ENCODE measurements at places on chromosomes 5 and 9. TPM values are rescaled to one million over a fixed set of nuclear protein-coding genes. Genes with fewer than 3 reads are reported as not detected.

The SPATA31A3 gene
- polyA plus RNA-seq = not detected

The NR6A1 gene
- polyA plus RNA-seq = not detected

The ANP32B gene
- 86.6 TPM for polyA plus RNA-seq

The CDH12 gene
- not detected for polyA plus RNA-seq

The ANXA2R gene
- polyA plus RNA-seq = 35.8 TPM

GRCh38 chr5:42059291-42059690 lies 134.2 kb downstream of the FBXO4 start:
- no peaks in the 10 kb centered on the region for H3K4me1 ChIP-seq
- no peaks in the 10 kb centered on the region for H3K36me3 ChIP-seq

DNA sequence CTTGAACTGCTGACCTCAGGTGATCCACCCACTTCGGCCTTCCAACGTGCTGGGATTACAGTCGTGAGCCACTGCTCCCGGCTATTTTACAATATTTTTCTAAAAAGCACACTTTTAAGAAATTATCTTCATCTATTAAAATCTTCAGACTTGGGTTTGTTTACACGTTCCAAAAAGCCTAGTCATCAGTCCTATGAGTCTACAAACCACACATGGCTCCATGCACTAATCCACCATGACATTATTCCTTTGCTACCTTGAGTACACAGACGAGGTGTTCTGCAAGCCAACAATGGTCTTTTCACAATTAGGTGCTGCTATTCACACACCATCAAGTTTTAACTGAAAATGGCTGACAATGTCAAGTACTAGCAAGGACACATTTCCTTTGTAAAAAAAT lies 41.0 kb downstream of the TRPM6 start:
- no peak for DNase-seq
- H3K36me3 ChIP-seq = no peaks in the 10 kb centered on the region
- H3K27me3 ChIP-seq = no peaks in the 10 kb centered on the region
- H3K4me1 ChIP-seq = no peaks in the 10 kb centered on the region
- H3K27ac ChIP-seq = no peak overlapping the region

GRCh38 chr5:160542281-160542680 lies 120.6 kb downstream of the PTTG1 start:
- DNase-seq = no peak
- H3K27me3 ChIP-seq = no peaks in the 10 kb centered on the region
- no peak overlapping the region for H3K27ac ChIP-seq
- H3K4me3 ChIP-seq = no peak overlapping the region
- no peaks in the 10 kb centered on the region for H3K4me1 ChIP-seq

DNA sequence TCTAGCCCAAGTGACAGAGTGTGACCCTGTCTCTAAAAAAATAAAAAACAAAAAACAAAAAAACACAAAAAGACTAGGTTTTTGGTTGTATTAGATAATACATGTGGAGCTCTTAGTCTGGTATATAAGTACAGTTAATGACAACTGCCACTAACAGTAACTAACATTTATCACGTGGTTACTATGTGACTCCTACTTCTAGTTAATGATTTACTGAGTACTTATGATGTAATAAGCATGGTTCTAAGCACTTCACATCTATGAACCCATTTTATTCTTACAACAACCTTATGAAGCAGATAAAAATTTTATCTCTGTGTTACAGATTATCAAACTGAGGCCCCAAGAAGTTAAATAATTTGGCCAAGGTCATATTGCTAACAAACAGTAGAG lies 6.1 kb upstream of the TMEFF1 start:
- H3K27me3 ChIP-seq = peaks cover 17% of the 10 kb centered on the region
- no peaks in the 10 kb centered on the region for H3K4me1 ChIP-seq
- no peak overlapping the region for H3K4me3 ChIP-seq
- no peak for DNase-seq

DNA sequence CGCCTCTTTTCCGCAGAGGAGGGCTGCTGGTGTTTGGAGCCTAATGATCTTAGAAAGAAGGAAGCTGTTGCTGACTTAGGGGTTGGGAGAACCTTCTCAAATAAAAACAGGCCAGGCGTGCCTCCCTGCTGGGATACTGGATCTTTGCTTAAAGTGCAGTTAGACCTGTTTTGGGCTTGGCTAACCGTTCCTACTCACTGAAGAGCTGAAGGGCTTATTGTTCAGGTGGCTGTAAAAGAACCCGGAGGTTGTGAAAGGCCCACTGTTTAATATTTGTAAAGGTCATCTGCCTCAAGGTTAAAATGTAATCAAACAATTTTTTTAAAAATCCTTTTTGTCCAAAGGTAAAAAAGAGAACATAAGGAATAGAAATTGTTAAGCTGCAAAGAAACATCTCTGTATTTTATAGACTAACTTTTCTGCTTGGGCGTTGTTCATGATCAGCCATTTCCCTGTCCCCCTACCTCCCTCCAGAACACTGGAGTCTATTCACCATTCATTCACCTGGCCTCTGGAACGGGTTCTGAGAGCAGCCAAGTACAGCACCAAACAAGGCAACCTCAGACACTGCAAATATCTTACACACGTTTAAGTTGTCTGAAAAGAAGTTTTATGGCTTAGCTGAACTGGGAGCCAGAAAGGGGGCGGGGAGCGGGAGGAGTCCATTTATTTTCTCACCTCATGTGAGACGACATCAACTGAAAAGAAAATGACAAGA lies 18.6 kb upstream of the MTMR12 start:
- no peak overlapping the region for H3K4me3 ChIP-seq
- no peak for DNase-seq
- H3K27me3 ChIP-seq = no peaks in the 10 kb centered on the region
- no peaks in the 10 kb centered on the region for H3K36me3 ChIP-seq
- H3K27ac ChIP-seq = no peak overlapping the region

GRCh38 chr9:26812217-26812616 lies 80.4 kb downstream of the CAAP1 start:
- no peaks in the 10 kb centered on the region for H3K4me1 ChIP-seq
- H3K27me3 ChIP-seq = peaks cover 4% of the 10 kb centered on the region
- H3K27ac ChIP-seq = no peak overlapping the region
- H3K4me3 ChIP-seq = no peak overlapping the region
- H3K36me3 ChIP-seq = no peaks in the 10 kb centered on the region

DNA sequence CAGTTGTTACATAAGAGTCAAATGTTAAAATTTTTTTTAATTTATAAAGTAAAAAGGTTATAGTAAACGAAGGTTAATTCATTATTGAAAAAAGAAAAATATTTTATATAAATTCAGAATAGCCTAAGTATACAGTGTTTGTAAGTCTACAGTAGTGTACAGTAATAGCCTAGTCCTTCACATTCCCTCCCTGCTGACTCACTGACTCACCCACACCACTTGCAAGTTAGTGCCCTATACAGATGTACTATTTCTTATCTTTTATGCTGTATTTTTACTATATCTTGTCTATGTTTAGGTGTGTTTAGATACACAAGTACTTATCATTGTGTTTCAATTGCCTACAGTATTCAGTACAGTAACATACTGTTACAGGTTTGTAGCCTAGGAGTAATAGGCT lies 57.6 kb downstream of the MAMDC2 start:
- no peaks in the 10 kb centered on the region for H3K4me1 ChIP-seq
- H3K36me3 ChIP-seq = no peaks in the 10 kb centered on the region
- H3K27me3 ChIP-seq = no peaks in the 10 kb centered on the region
- DNase-seq = no peak

DNA sequence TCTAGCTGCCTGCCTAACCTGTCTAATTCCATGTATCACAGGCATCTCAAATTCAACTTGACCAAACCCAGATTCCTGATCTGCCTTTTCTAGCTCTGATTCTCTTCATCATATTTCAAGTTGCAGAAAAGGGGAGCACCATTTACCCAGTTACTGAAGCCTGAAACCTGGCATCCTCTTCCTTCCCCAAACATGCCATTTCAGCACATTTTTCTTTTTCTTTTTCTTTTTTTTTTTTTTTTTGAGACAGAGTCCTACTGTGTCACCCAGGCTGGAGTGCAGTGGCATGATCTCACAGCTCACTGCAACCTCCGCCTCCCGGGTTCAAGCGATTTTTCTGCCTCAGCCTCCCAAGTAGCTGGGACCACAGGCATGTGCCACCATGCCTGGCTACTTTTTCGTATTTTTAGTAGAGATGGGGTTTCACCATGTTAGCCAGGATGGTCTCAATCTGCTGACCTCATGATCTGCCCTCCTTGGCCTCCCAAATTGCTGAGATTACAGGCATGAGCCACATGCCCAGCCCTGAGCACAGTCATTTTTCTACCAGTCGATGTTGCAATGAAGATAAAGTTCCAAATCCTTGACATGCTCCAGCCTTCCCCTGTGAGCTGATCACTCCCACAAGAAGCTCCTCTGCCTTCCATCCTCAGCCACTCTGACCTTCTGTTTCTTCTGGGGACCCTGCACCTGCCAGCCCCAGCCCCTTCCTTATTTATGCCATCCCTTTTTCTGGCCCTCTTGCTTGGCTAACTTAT lies 32.2 kb downstream of the ACER2 start:
- H3K36me3 ChIP-seq = peaks cover 2% of the 10 kb centered on the region
- H3K27ac ChIP-seq = peak overlapping the region; percentile 18
- H3K4me1 ChIP-seq = no peaks in the 10 kb centered on the region
- no peak for DNase-seq
- no peaks in the 10 kb centered on the region for H3K27me3 ChIP-seq

GRCh38 chr9:129493002-129493705 lies 127.7 kb downstream of the C9orf50 start:
- DNase-seq = no peak
- H3K4me1 ChIP-seq = peaks cover 50% of the 10 kb centered on the region
- H3K4me3 ChIP-seq = no peak overlapping the region
- no peaks in the 10 kb centered on the region for H3K36me3 ChIP-seq
- no peaks in the 10 kb centered on the region for H3K27me3 ChIP-seq
- no peak overlapping the region for H3K27ac ChIP-seq

DNA sequence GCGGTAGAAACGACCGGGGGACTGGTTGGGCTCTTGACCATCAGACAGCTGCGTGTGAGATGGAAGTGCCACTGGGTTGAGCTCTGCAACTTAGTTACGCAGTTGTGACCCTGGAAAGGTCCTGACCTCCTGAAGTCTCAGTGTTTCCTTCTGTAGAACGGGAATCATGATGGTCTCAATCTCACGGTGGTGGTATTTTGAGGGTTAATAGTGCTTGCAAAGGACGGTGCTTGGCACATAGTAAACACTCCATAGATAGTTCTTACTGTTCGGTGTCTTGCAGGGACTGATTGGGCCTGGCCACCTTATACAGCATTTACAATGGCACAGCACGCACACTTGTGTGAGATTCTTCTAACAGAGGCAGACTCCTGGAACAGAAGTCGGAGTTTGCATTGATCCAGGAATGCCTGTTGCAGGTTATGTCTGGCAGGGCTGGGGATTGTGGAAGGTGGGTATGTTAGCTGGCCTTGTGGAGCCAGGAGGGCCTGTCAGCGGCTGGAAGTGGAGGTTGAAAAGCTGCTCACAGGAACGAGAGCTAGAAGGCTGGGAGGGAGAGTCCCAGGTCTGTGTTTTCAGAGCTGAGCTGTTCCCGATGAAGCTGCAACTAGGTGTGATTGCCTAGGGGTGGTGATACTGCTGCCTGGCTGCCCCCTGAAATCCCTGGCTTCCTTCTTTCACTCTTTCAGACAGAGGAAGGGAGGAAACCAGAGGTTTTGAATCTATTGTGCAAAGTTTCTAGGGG lies 962 bp upstream of the TXN start:
- no peak for DNase-seq
- H3K36me3 ChIP-seq = no peaks in the 10 kb centered on the region
- H3K27me3 ChIP-seq = no peaks in the 10 kb centered on the region

DNA sequence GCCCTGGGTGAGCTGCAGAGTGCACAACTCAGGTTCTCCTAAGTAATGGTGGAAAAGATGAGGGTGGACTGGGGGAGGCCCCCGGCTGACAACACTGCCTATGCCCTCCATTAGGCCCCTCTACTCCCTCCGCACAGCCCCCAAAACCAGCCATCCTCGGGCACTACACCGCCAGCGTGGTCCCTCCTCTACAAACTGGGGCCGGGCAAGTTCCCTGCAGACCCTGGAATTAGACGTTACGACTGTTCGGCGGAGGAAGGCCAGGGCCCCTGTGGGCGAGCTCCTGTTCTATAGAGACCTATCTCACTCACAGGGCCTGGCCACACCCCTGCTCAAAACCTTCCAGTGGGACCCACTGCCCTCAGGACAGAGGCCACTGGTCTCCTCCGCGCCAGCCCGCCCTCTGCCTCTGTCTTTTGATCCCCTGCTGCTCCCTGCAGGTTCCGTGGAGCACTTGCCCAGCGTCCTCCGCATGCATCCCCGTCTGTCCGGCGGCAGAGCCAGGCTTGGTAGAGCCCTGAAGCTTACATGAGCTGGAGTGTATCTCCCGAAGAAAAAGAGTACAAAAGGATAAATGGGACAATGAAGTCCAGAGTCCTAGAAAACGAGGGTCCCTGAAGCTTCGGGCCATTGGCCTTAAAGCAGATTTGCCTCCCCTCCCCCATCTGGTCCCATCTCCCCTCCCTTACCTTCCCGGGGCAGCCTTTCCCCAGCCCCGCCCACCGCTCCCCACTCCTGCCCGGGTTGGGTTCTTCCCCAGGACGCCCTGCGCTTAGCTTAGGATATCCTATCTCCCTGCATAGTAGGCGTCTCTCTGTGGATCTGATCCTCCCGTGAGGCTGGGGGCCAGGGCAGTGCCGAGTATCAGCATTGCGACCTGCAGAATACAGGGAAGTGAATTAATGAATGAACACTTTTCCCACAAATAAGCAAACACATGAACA lies 71.3 kb downstream of the HRH2 start:
- H3K27ac ChIP-seq = no peak overlapping the region
- peaks cover 5% of the 10 kb centered on the region for H3K27me3 ChIP-seq
- no peaks in the 10 kb centered on the region for H3K36me3 ChIP-seq
- H3K4me1 ChIP-seq = peaks cover 8% of the 10 kb centered on the region
- H3K4me3 ChIP-seq = no peak overlapping the region
- no peak for DNase-seq

- no peak for DNase-seq
- H3K27me3 ChIP-seq = peaks cover 56% of the 10 kb centered on the region
- H3K4me3 ChIP-seq = no peak within 1 kb of the TSS
- no peaks in the 10 kb centered on the region for H3K36me3 ChIP-seq
- no peaks in the 10 kb centered on the region for H3K4me1 ChIP-seq
Measured at GRCh38 chr5:51383131-51384121, at the start of gene ISL1. Gene ISL1 (plus strand): TSS chr5:51383448. CDS start chr5:51383672, 224 bp downstream.

DNA sequence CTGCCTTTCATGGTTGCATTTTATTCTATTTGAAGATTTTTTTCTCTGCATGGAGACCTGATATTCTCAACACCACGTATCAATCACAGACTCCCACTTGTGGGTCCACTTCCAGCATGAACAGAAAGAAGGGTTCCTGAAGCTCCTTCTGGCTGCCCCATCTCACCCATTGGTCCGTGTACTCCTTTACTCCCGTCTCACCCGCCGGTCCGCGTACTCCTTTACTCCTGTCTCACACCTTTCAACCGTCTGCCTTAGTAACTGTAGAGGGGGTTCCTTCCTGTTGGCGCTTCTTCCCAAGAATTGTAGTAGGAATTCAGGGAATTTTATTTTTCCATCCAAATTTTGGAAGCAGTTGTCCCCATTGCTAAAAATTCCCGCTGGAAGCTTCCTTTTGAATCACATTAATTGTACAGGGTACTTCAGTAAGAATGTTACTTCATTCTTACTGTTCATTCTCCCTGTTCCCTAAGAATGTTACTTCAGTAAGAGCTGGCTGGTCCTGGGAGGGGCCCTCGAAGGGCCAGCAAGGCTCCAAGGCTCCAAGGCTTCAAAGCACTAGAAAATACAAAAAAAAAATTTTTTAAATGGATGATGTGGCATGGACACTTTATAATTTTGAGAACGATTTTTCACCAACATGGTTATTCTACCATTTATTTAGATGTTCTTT lies 3.9 kb upstream of the LPCAT1 start:
- H3K4me1 ChIP-seq = peaks cover 13% of the 10 kb centered on the region
- no peak for DNase-seq
- H3K4me3 ChIP-seq = no peak overlapping the region
- no peaks in the 10 kb centered on the region for H3K27me3 ChIP-seq
- H3K36me3 ChIP-seq = no peaks in the 10 kb centered on the region
- H3K27ac ChIP-seq = no peak overlapping the region

- H3K4me1 ChIP-seq = no peaks in the 10 kb centered on the region
- H3K36me3 ChIP-seq = no peaks in the 10 kb centered on the region
- H3K4me3 ChIP-seq = no peak overlapping the region
Measured at GRCh38 chr9:123483191-123483803, 127.3 kb downstream of the CRB2 start.

All from CD4-positive, CD25-positive, alpha-beta regulatory T cell (primary cell).